ENCODE measurements at places on chromosomes 3 and 15.

GRCh38 chr3:46395210-46395661 lies 11.6 kb downstream of the CCR5AS start:
- DNase-seq, result no peak

GRCh38 chr3:190048932-190049441 lies 71.7 kb downstream of the P3H2 start:
- DNase-seq, result no peak

DNA sequence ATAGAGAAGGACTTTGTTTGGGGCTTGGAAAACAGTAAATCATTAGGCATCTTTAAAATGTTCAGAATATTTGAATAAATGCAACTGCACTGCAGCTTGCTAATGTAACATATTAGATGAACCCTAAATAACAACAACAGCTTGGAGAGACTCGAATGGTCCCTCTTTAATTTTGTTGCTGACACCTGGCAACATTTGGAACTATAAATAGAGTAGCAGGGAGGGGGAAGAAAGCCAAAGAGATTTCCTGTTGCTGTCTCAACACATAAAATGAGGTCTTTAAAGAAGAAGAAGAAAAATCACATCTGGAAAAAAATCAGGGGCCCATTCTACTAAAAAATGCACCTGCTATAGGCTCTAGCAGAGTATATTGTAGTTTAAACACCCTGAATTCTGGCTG lies 49.9 kb upstream of the DPPA4 start:
- DNase-seq, result no peak

DNA sequence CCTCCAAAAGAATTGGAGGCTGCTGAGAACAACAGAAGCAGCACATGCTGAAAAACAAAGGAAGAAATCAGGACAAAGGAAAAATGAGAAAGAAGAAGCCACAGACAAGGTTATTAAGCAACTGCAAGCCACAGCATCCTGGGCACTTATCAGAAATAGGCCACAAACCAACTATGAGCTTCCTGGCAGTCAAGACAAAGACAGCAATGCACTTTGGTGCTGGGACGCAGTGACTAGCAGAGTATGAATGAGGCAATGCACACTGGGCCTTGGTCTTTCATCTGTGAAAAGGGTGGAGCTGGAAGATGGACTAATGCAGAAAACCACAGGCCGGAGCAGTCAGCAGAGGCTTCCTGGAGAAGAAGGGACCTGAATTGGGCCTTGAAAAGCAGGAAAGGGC lies 56.0 kb upstream of the LINGO1 start:
- DNase-seq, result no peak

- DNase-seq, result peak; percentile 60
Measured at GRCh38 chr15:99105514-99106341, 848 bp downstream of the SYNM start.

GRCh38 chr3:131849616-131850015 lies 185.2 kb downstream of the CPNE4 start:
- no peak for DNase-seq

- DNase-seq, result no peak
Measured at GRCh38 chr15:69232144-69232543, 66.6 kb upstream of the PAQR5 start.

GRCh38 chr15:67559158-67559557 lies 16.7 kb downstream of the MAP2K5 start:
- no peak for DNase-seq

DNA sequence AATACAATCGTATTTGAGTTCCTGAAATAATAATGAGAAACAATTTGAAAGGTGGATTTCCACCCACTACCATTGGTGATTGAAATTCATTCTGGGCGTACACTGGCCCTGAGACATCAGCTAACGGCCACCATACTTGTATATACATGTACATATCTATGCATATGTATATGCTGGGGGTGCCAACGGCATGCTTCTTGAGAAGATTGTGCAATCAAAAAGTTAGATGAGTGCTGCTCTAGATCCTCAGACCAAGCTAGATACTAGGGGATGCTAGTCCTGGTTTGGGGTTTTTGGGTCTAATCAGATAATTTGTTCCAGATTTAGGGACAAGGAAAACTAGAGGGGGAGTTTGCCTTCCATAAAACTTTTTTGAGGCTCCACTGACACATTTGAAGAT lies 2.9 kb downstream of the TMEM40 start:
- no peak for DNase-seq

DNA sequence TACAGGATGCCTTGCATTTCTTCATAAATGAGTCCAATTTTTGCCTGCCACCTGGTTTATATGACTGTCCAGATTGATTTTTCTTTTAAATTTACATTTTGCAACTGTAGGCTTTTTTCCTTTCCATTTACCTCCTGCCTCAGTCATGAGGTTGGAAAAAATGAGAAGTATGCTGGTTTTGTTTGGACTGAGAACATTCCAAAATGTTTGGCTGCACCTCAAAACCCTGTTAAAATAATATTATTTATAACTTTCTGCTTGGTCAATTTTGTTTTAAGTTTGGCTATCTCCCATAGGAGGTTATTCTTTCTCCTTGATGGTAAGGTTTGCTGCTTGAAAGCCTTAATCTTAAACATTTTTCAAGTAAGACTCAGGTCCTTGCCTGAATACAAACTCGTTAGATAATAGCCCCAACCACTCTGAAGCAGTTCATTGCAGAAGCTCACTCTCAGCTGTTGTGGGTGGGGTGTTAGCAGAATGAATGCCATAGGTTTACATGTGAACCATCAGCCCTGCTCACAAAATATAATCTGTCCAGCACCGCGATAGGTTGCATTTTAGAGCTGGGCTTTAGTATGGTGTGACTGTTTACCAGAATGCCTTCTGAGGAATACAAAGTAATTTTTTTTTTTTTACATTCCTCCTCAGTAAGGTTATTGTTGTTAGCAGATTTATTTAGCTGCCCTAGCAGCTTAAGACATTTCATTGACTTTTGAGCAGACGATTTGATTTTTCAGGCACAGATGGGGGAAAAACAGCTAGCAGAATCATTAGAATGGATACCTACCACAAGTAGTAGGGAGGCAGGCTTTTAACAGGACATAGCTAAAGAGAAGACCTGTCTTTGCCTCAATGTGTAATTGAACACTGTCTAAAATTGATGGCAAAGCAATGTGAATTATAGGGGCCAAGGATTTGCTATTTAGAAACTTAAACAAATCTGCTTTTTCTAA lies 630.8 kb upstream of the KCNMB2 start:
- no peak for DNase-seq

DNA sequence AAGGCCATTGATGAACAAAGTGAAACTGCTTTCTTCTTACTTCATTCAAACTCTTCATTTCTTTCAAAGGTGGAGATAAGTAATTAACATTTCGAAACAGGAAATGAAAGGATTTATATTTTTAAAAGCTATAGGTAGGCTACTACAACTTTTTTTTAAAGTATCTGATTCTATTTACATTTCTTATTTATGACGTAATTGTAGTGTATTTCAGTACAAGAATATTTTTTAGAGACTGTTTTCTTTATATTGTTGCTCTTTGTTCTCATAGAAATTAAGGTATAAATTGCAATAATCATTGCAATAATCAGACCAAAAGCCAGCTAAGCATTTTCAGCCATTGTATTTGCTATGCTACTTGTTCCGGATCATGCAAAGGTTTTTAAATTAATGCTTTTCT lies 13.7 kb downstream of the ZFAND6 start:
- DNase-seq, result no peak

- DNase-seq, result no peak
Measured at GRCh38 chr3:165464736-165465135, 268.6 kb upstream of the SLITRK3 start.

GRCh38 chr3:171813897-171814460 lies 3.7 kb upstream of the PLD1 start:
- no peak for DNase-seq

GRCh38 chr3:73707772-73708171 lies 83.0 kb upstream of the PDZRN3 start:
- no peak for DNase-seq

GRCh38 chr3:72355168-72355567 lies 493.1 kb downstream of the SHQ1 start:
- no peak for DNase-seq

- DNase-seq, result no peak
Measured at GRCh38 chr15:29452881-29453731, 183.5 kb upstream of the NSMCE3 start.

GRCh38 chr15:20355256-20355868 lies 186.2 kb downstream of the GOLGA6L6 start:
- DNase-seq, result no peak

GRCh38 chr15:96125721-96126415 lies 204.6 kb upstream of the NR2F2 start:
- no peak for DNase-seq

GRCh38 chr3:30596152-30596551 lies 10.2 kb upstream of the TGFBR2 start:
- DNase-seq, result no peak

DNA sequence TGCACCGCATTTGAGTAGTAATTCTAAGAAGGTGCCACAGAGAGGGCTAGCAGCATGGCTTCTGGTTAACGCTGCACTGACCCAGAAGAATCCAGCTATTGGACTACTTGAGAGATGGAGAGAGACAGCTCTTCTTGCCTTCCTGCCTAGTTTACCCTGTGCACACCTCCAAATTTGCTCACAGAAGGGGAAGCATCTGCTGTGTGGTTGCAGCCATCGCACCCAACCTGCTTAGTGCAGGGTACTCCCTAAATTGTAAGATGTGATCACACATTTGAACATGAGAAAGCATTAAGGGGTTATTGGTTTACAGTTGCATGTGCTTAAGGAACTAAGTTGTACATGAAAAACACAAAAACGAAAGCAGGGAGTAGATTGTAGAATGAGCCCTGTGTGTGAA lies 122.1 kb downstream of the FOXB1 start:
- DNase-seq, result no peak

DNA sequence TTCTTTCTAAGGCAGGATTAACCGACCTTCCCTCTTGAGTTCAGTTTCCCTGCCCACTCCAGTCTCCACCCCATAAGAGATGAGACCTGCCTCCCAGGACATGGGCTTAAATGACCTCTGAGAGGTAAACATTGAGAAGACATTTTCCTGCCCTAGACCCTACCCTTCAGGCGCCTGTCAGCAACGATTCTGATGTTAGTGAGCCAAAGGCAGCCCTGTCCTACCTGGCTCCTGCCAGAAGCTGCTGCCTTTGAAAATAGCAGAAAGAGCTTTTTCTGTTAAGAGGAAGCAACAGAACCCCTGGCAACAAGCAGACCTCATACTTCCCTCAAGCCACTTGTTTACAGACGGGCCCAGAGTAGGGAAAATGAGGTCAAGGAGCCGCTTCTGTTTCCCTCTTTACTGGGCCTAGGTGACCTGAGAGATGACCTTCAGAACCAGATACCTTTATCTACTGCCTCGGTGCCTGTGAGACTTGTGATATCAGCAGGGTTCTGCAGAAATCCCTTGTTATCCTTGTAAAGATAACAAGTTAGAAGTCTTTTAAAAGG lies 52.0 kb downstream of the CD200R1L start:
- DNase-seq, result no peak

GRCh38 chr3:126792998-126793397 lies 89.0 kb downstream of the CHCHD6 start:
- no peak for DNase-seq

- no peak for DNase-seq
Measured at GRCh38 chr3:186950402-186951093, 20.2 kb downstream of the ST6GAL1 start.

- no peak for DNase-seq
Measured at GRCh38 chr3:13376091-13376490, 44.0 kb downstream of the NUP210 start.

- DNase-seq, result no peak
Measured at GRCh38 chr3:115975353-115975752, 352.0 kb downstream of the GAP43 start.

DNA sequence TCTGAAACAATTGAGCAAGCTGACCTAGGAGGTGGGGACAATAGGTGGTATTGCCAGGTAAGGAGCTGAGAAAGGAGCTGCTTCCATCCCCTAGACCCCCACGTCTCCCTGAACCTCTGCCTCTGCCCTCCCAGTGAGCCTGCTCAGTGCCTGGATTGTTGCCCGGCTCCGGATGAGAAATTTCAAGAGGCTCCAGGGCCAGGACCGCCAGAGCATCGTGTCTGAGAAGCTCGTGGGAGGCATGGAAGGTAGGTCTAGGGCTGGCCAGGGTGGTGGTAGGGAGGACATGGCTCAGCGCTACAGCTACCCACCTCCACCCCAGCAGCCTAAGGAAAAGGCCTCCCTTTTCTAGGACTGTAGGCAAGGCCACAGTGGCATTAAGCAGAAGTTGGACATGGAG lies 13.3 kb downstream of the DUOX1 start:
- no peak for DNase-seq

GRCh38 chr15:65923264-65923663 lies 54.0 kb downstream of the RAB11A start:
- DNase-seq, result no peak

GRCh38 chr3:71078723-71079525 lies 504.6 kb downstream of the FOXP1 start:
- DNase-seq, result no peak

DNA sequence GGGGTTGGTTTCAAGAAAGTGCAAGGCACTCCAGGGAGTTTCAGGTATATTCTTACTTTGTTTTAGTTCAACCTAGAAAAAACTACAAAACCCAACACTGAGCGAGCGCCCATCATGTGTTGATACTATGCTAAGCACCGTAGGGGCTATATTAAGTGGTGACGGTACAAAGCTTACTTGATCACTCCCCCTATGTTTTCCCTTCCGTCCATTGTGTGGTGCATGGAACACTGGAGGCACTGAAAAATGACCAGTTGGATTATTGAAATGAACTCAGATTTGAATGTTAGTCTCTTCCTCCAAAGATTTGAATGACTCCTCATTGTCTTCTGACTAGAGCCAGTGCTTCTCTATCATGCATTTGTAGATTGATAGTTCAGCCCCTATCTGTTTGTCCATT lies 6.6 kb downstream of the MYZAP start:
- no peak for DNase-seq

- no peak for DNase-seq
Measured at GRCh38 chr3:182892226-182892625, 88.1 kb downstream of the DCUN1D1 start.

- DNase-seq, result no peak
Measured at GRCh38 chr3:115832265-115832664, 209.0 kb downstream of the GAP43 start.

GRCh38 chr3:73729969-73730440 lies 105.3 kb upstream of the PDZRN3 start:
- DNase-seq, result no peak

DNA sequence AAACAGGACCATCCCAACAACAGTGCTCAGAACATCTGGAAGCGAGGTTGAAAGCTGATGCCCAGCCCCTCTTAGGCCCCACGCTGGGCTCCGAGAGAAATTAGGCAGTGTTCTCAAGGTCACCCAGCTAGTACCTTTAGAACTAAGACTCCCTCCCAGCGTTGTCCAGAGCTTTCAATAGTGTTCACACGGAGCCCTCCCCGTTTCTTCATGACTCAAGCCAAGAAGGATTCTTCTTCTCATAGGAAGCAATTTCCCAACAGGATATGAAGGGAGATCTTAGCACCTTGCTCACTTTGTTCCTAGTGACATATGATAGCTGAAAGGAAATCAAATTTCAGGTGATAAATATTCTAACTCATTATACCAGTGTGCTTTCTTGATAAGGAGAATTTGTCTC lies 244.2 kb upstream of the ST8SIA2 start:
- no peak for DNase-seq
